ENCODE measurements at places on chromosomes 4 and X.

DNA sequence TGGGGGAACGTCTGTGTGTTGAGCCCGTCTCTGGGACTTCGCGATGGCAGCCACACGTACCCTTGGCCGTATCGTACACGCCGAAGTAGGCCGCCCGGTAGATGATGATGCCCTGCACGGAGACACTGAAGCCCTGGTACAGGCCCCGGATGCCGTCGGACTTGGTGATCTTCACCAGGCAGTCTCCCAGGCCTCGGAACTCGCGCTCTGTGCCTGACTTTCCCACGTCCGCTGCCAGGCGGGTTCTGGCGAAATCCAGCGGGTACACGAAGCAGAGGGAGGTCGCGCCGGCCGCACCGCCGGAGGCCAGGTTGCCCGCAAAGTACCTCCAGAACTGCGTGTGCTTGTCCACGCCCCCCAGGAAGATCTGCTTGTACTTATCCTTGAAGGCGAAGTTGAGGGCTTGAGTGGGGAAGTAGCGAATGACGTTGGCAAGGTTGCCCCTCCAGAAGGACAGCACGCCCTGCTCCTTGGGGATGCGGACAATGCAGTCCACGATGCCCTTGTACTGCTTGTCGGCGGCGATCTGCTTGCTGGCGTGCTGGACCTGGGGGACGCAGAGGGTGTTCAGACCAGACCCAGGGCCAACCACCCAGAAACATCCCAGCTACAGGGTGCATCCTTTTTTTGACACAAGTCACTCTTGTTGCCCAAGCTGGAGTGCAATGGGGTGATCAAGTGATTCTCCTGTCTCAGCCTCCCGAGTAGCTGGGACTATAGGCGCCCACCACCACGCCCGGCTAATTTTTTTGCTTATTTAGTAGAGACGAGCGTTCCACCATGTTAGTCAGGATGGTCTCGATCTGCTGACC, 2.5 kb downstream of the SLC25A6 start:
- no peak for DNase-seq

- no peak for DNase-seq
Observed at GRCh38 chrX:130696542-130696941, 206.5 kb downstream of the ENOX2 start.

DNA sequence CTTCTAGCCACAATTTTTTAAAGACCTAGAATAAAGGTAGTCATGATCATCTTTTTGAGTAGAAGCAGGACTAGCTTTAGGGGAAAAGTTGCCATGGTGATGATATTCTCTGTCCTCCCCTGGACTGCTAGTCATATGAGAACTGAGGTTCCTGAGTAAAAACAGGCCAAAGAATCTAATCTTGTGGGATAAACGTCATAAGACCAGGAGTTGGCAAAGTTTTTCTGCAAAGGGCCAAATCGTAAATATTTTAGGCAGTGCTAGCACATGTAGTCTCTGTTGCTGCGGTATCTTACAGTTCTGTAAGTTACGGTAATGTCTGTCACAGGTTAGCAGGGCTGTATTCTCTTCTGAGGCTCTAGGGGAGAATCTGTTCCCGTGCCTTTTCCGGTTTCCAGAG, 3.4 kb downstream of the PRPS2 start:
- no peak for DNase-seq

DNA sequence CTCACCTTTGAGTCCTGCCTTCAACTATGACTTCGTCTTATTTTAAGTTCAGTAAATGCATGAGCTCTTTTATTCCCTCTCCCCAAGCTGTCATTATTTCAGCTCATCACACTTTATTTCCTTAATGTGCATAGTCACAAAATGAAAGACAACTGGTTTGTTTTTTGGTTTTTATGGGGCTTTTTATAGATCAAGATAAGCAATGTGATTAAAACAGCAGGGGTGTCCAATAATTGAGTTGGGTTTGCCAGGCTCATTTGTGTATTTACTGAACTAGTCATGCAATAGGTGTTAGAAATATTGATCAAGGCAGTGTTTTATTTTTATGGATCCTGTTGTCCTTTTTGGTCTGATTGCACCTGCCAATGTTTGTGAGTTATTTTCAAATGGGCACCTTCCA, 102.2 kb downstream of the FRMPD4 start:
- DNase-seq: no peak

- no peak for DNase-seq
Observed at GRCh38 chrX:118523920-118524319, 28.3 kb downstream of the DOCK11 start.

DNA sequence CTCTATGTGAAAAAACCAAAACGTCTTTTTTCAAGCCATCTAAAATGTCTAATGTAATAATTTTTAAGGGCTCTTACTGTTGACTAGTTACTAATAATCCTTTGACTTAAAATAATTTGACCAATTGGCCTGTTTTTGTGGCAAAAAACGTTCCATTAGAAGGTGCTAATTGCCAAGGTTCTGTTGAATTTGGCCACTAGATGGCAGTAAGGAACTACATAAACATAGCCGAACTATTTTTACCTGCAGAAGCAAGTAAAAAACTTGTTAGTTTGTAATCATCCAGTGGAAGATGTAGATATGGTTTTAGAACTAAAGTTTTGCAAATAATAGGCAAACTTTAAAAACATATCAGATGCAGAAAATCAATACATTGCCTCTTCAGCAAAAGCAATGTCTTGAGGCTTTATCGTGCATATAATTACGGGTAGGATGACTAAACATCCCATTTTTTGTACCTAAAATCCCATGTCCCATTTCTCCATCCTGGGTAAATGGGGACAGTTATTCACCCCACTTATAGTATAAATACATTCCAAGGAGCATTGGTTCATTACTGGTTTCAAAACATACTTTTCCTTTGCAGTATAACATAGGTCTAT, 57.6 kb downstream of the PROM1 start:
- no peak for DNase-seq

DNA sequence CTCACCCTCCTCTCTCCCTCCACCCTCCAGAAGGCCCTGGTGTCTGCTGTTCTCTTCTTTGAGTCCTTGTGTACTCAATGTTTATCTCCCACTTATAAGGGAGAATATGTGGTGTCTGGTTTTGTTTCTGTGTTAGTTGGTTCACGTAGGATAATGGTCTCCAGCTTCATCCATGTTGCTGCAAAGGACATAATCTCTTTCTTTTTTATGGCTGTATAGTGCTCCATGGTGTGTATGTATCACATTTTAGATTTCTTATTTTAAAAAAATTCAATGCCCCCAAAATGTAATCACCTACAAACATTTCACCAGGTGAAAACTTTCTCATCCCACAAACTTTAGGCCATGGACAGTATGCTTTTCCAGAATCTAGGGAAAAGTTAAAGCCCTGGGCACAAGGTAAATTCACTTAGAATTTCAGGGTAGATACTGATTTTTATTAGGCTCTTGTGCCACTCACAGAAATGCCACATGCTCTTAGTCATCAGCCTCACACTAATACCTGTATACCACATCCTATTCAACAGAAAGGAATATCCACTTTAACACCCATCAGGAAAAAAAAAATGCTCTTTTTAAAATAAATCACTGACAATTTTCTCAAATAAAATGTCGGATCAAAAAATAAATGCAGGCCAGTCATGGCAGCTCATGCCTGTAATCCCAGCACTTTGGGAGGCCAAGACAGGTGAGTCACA, 104.8 kb upstream of the ENPP6 start:
- DNase-seq: no peak

DNA sequence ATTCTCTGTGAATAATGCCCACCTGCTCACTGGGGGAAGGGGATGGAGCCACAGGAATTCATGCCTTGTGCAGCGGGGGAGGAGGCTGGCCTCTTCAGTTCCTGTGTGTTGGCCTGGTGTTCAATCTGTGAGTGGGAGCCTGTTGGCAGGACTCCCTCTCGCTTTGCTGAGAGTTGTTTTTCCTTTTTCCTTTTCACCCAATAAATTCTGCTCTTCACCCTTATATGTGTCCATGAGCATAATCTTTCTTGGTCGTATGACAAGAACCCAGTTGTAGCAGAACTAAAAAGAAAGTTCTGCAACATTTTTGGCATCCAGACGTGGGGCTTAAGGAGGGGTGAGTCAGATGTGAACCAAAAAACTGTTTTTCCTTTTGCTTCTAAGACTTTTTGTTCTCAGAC, 235.2 kb upstream of the HDX start:
- DNase-seq: no peak

DNA sequence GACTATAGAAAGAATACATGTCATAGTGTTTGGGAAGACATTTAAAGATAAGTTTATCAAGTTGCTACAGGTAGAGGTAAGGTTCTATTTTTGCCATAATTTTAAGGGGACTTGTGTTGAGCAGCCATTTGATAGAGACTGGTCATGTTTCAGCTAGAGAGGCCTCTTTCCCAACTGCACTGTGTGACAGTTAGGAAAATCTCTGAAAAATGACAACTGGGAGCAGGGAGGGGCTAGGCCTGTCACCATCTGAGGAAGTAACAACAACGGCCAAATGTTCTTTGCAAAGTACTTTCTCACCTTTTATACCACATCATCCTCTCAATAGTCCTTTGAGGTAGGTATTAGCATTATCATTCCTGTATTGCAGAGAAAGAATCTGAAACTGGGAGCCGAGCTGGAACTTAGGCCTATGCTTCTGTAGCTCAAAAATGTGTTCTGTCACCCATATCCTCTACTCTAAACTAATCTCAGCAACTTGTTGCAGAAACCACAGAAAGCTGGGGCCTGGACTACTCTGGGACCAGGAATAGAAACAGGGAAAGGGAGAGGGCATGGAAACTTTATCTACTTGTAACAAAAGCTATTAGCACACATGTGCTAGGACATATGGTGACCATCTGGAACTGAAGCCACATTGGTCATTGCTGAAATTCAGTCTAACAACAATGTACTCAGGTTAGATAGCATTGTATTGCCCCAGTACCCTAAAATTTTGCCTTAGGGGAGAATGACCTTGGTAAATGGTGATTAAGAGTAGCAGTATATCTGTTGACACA, 198.9 kb downstream of the MID1IP1 start:
- no peak for DNase-seq

- no peak for DNase-seq
Observed at GRCh38 chrX:10756441-10756840, 136.1 kb upstream of the MID1 start.

GRCh38 chr4:137378393-137378792, 153.9 kb downstream of the PCDH18 start:
- DNase-seq: no peak

DNA sequence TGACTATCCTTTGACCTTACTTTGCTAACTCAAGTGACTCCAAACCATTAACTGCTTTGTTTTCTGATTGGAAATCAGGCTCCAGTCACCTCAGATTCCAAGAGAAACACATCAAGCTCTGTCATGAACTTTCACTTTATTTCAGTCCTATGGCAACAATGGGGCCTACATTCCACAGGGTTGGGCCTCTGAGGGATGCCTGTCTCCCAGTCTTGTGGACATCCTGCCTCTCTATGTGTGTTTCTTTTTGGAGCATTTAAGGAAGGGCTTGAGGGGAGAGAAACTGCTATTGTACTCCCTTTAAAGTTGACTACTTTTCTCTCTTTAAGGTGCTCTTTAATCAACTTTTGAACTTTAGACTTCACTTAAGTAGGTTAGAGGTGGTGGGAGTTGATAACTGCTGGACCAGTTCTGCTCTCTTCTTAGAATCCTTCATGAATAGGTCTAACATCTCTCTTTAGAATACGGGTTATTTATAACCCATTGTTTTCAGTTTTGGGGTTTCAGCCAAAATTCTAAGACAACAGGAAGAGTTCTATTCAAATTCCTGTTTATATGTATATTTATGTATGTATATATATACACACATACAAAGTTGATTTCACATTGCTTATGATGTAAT, 274.3 kb upstream of the NR3C2 start:
- no peak for DNase-seq

GRCh38 chr4:16503421-16504100, 277.3 kb upstream of the TAPT1 start:
- no peak for DNase-seq

DNA sequence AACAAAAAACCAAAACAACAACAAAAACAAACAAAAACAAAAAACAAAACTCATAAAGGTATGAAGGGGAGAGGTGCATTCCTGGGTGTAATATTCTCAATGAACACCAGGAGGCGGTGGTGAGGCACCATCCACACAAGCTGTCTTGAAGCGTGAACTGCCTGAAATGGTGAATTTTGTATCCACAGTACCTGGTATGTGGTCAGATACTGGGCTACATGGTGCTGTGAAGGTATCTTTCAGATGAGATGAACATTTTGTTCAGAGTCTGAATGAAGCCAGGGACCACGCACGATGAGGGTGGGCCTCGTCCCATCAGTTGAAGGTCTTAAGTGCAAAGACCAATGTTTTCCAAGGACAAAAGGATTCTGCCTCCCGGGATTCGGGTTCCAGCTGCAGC, 58.5 kb downstream of the ASMT start:
- no peak for DNase-seq

DNA sequence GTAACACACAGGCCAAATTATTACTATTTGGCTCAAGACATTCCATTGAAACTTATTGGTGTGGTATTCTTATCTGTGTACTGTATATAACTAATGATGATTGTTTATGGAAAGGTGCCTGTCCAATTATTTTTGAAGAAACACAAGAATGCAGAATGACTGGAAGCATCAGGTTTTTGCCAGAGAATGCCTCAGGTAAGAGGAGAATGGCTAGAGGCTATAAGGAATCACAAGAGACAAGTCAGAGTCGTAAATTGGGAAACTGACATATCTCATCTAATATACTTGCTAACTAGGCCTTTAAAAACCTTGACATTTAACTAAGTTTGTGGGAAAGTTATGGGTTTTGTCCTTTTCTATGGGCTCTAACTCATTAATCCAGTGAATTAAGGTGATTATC, 69.3 kb upstream of the TTC29 start:
- DNase-seq: no peak

DNA sequence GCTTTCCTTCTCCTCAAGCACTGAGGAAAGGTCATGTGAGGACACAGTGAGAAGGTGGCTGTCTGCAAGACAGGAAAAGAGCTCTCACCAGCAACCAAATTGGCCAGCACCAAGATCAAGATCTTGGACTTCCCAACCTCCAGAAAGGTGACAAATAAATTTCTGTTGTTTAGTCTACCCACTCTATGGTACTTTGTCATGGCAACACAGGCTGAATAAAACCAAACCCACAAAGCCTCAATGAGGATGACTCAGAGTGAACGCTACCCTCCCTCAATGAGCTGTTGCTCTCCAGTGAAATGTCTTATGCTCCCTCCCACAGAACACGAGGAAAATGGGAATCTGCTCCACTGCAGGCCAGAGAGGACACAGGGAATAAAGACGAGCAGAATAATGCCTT, 244.1 kb downstream of the RAB28 start:
- DNase-seq: no peak

DNA sequence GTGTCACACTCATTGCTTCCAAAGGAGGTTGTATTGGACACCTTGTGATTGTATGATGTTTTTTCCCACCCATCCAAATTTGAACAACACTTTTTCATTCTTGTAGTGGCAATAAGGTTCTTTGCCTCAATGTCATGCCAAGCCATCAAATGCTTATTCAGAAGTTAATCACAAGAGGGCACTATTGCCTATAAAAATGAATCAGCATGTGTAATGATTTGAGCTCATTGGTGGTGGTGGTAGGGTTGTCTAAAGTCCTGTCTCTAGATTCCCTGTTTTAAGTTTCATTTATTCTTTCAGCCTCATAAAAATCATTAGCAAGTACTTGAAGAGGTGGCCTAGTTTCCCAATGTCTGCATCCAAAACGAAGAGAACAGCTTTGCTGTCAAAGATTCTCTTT, 37.0 kb downstream of the IRS4 start:
- DNase-seq: no peak

Data from SHP77 (cell line).